ENCODE measurements at places on chromosomes 3 and 15.

- DNase-seq = no peak
Measured at GRCh38 chr3:101858464-101859030, 9.2 kb downstream of the NFKBIZ start.

DNA sequence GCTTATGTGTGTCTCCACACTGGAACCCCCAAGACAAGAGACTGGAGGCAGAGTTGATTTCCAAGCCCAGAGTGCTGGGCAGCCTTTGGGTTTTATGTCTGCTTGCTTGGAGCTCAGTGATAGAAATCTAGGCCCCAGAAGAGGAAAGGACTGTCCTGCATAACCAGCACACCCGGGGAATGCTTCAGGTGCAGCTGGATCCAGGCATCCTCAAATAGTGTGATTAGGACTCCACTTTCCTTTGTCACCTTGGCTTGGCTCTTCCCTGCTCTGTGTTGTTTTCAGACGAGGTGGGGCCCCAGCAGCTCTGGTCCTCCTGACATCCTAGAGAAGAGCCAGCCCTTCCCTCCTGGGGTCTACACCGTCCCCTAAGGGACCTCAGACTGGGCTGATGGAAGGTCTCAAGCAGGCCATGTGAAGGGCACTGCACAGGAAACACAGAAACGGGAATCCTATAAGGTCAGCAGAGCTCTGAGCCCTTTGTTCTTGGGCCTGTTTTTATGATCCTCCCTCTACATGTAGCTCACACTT, 143.7 kb downstream of the TJP1 start:
- DNase-seq = no peak

DNA sequence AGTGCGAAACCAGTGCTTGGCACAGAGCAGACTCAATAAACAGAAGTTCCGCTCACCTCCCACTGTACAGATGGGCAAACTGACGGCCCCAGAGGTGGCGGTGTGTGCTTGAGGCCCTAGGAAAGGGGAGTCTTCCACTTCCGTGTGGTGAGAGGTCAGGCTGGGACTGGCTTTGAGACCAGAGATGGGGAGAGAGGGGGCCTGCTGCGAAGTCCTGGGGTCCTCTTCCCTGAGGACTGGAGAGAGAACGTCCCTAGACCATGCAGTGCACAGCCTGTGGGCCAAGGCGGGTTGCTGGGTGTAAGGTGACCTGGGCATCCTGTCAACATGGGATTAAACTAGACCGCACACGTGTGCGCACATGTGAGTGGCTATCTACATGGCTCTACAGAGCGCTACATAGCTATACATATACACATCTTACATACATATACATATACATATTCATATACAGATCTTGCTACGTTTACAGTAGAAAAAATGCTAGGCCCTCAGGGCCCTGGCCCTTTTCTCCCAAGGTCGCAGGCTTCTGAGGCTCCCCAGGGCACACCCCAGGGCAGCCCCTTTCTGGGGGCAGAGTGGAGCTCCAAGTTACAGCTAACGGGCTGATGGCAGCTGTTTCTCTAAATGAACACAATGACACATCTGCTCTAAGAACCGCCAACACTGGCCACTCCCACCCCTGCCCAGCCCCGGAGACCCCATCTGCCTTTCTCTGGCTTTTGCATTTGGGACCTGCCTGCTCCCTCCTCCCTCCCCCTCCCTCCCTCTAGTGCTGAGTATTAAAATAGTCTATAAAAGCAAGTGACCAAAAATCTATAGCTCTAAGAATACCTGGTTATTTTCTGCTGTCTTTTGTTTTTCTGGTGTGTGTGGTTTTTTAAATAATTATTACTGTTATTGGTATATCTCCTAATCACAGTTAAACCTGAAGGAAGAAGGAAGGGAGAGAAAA, 47.0 kb downstream of the HCN4 start:
- no peak for DNase-seq

DNA sequence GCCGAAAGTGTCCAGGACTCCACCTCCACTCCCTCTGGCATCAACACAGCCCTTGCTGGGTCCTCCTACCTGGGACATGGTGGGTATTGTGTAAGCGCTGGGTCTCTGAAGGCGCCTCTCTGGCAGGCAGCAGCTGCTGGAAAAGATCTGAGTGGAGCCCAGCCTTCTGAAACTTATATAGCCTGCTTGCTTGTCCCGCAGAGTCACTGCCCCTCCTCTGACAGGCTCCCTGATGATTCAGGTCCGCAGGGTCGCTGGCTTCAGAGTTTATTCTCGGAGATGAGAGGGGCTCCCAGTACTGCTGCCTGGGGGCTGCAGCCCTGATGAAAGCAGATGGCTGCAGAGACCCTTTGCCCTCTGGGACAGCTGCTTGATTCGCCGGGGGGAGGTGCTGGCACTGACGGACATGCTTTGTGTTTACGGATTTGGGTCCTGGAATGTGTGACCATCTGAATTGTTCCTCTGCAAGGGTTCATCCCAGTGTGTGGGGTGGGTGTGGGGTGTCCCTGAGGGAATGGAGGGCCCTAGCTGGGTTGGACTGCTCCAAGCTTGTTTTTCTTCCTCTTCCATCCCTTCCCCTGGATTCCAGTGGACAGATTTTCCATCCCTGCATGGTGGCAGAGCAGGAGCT, at the start of gene MUSTN1:
TSS of gene MUSTN1 (minus strand) at position 149 of the 631 bp plus-strand sequence. CDS start at position 78, 71 bp downstream.
- DNase-seq = no peak

DNA sequence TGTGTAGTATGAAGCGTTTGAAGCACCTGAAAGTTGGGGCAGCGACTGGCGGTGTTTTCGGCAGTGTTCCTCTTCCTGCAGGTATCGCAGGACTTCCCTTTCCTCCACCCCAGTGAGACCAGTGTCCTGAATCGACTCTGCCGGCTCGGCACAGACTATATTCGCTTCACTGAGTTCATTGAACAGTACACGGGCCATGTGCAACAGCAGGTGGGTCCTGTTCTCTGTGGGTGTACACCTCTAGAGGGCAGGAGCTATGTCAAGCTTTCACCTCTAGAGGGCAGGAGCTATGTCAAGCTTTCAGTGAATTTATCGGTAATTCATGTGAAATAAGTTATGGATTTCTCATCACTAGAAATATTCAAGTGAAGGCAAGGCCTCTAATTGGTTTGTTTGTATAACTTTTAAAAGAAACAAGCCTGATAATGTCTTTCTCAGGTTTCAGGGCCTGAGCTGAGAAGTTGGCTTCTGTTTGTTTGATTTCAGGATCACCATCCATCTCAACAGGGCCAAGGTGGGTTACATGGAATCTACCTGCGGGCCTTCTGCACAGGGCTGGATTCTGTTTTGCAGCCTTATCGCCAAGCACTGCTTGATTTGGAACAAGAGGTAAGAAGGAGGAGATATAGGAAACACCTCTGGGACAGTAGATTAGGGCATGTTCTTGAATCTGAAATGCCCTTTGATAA, 5.3 kb downstream of the TUBGCP4 start:
- peak; percentile 62 for DNase-seq

DNA sequence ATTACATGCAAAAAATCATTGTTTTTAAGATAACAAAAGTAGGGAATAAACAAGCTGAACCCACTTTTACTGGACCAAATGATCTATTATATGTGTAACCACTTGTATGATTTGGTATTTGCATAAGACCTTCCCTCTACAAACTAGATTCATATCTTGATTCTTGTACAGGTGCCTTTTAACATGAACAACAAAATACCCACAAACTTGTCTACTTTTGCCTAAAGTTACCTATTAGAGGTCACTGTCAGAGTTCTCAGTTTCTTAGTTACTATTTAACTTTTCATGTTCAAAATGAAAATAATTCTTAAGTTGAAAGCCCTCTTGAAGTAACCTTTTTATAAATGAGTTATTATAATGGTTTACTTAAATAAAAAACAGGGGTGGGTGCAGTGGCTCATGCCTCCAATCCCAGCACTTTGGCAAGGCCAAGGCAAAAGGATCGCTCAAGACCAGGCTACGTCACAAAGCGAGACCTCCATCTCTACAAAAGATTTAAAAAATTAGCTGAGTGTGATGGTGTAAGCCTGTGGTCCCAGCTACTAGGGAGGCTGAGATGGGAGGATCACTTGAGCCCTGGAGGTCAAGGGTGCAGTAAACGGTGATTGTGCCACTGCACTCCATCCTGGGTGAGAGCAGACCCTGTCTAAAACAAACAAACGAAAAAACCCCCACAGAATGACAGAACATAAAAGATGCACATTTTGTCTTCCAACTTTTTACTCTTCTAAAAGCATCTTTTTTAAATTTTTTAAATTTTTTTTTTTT, 16.0 kb downstream of the ACTR8 start:
- no peak for DNase-seq

GRCh38 chr3:147410116-147410525, 956 bp downstream of the ZIC1 start:
- no peak for DNase-seq

- no peak for DNase-seq
Measured at GRCh38 chr15:99671926-99672635, 61.2 kb downstream of the LYSMD4 start.

- no peak for DNase-seq
Measured at GRCh38 chr3:10337323-10338163, 16.6 kb upstream of the SEC13 start.

GRCh38 chr3:166085164-166085856, 248.1 kb upstream of the BCHE start:
- DNase-seq = no peak

DNA sequence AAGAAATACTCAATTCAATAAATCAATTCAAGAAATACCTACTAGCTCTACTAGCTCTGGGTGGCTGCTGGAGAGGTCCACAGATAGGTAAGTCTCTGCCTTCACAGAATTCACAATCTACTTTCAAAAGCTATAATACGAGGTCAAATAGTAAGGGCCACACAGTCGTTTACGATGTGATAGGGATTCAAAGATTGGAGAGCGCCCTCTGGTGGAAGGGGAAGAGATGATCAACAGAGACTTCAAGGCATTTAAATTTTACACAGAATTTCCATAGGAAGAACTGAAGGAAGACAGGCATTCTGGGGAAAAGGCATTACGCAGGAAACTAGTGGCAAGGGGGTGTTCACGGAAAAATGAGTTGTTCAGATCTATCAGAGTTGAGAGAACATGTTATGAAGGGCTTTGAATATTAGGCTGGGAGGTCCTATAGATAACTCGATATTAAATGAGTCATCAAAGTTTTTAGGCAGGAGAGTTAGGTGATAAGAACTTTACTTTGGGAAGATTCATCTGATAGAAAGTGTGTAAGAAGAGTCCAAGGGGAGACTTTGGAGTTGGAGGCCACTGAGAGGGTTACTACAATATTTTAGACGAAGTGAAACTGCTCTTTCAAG, 128.8 kb downstream of the FRMD5 start:
- DNase-seq = peak; percentile 79

DNA sequence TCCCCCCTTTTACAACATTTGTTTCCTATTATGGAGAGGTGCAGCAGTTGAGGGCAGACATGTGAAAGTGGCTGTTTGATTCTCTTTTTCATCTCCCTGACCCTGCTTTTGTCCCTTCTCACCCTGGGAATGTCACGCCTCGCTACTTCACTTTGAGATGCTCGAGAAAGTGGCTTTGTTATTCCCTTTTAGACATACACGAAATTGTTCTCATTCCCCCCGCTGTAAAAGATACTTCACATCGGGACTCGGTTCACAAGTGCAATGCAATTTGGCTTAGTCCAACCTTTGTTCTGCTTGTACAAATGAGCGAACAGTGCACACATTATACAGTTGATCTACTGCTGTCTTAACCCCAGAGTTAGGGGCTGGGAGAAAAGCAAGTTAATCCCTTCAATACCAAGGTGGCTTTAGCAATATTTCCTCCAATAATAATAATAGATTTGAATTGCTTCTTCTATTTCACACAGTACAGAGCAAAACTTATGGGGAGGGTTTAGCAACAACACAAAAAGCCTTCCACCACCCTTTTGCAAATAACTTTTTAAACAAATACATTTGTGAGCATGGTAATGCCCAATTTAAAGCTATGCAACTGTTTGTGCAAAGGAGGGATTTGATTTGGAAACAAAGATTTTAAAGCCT, 5.7 kb upstream of the FOXB1 start:
- DNase-seq = no peak

GRCh38 chr15:25882466-25882865, 19.3 kb upstream of the ATP10A start:
- DNase-seq = no peak

GRCh38 chr3:186099178-186099577, 9.7 kb downstream of the ETV5 start:
- no peak for DNase-seq

DNA sequence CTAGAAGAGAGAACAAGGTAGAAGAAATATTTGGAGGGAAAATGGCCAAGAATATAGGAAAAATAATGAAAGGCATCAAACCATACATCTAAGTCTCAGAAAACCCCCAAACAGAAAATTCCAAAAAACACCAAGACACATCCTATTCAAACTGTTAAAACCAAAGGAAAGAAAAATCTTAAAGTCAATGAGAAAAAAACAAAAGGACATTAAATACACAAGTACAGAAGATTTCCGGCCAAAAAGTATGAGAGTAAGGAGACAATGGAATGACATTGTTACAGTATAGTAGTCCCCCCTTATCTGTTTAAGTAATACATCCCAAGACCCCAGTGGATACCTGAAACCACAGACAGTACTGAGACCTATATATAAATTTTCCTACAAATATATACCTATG, 18.8 kb downstream of the CLASP2 start:
- no peak for DNase-seq

GRCh38 chr3:2810723-2811122, 299.5 kb downstream of the IL5RA start:
- no peak for DNase-seq

DNA sequence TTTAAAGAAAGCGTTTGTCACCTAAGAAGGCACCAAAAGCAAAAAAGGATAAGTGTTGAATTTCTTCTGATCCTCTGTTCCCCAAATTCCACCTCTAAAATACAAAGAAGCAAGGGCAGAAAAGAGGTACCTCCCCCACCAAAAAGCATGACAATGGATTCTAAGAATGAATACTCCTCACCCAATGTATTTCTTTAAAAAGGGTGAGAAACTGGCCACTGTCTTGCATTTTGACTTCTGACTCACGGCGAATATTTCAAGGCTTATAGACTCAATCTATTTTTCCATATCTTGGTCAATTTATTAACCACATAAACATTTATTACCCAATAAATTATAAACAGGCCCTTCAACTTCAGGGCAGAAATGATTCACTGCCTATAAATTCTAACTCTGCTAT, 131.1 kb downstream of the NR1I2 start:
- DNase-seq = no peak

DNA sequence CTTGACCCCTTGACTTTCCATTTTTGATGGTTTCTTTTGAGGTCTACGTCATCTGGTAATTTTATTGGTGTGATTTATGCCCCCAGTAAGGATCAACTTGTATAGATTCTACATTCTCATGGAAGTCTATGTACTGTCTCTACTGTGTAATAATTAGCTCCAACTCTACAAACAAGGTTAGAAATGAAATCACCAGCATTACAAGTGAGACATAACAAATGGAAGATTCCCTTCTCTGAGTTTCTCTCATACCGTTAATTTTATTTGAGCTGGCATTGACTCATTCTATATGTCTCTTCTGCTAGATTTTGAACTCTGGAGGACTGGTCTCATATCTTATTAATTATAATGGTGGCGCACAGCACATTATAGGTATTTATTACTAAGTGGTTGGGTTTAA, 138.9 kb downstream of the LPP start:
- no peak for DNase-seq

DNA sequence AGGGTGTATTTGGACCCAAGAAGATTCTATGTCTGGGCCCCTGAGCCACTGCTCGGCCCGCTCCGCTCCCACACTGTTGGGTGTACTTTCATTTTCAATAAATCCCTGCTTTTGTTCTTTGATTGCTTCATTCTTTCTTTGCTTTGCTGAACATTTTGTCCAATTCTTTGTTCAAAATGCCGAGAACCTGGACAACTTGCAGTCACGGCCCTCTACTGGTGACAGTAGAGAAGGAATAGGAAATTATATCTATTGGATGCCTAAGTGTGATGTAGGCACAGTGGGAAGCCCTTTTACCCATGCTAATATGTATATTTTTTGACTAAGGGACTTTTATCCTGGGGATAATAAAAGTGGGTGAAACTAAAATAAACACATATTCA, 340.8 kb downstream of the LRRC3B start:
- no peak for DNase-seq

Measured in activated CD8-positive, alpha-beta T cell treated with anti-CD3 and anti-CD28 coated beads, Interleukin-2, amount 10 ng/mL, durations not matched to agents 7 days and 5 days (primary cell).